Suprapubic skin (tissue), 4 donors: ENCODE measurements at places on chromosomes 2 and 18. TPM values are rescaled to one million over a fixed set of nuclear protein-coding genes. Genes with fewer than 3 reads are reported as not detected.
A peak's percentile ranks its signal among the peaks of the same experiment; 100 is the strongest.

DNA sequence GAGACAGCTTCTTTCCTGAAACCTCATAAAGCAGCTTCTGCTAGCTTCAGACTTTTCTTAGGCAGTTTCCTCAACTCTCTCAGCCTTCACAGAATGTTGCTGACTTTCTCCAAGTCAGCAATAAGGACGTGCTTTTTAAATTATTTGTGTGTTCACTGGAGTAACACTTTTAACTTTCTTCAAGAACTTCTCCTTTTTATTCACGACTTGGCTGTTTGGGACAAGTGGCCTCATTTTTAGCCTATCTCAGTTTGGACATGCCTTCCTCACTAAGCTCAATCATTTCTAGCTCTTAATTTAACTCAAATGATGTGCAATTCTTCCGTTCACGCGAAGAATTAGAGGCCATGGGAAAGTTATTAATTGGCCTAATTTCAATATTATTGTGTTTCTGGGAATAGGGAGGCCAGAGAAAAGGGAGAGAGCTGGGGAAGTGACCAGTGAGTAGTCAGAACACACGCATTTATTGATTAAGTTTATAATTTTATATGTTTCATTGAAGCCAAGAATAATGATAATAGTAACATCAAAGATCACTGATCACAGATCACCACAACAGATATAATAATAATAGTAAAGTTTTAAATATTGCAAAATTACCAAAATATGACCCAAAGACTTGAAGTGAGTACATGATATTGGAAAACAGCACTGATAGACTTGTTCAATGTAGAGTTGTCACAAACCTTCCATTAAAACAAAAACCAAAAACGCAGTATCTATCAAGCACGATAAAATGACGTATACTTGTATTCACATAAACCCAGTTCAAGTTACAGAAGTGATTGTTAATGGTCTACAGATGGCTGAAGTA is 4.8 kb downstream of the REG1A start:
- H3K36me3 ChIP-seq: no peaks in the 10 kb centered on the region
- no peaks in the 10 kb centered on the region for H3K4me1 ChIP-seq
- DNase-seq: no peak
- H3K27me3 ChIP-seq: no peaks in the 10 kb centered on the region
- H3K27ac ChIP-seq: no peak overlapping the region

DNA sequence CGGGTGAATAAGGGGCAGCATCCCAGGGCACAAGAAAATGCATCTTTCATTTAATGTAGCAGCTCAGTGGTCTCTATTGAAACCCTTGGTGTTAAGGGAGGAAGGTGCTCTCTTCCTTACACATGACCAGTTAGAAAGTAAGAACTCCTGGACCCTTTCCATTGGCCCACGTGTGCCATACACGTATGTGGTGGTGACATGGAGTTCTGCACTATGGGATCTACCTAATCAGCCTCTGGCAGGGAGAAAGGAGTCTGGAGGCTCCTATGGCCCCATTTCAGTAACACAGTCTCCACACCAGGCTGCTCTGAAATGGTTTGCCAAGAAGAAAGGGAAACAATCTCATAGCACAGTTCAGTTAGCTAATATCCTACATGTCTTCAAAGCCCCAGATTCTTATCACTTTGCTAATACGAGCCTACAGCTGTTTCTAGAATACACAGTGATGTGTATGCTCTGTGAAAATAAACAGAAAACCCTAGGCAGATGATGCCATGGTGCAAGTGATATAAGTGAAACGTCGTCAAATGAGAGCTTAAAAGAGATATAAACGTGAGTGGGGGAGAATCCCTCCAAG is 7.0 kb downstream of the EFEMP1 start:
- H3K36me3 ChIP-seq: no peaks in the 10 kb centered on the region
- DNase-seq: no peak
- H3K27ac ChIP-seq: no peak overlapping the region
- H3K4me3 ChIP-seq: no peak overlapping the region
- H3K4me1 ChIP-seq: peaks cover 2% of the 10 kb centered on the region

GRCh38 chr2:106130251-106130998 is 63.7 kb downstream of the UXS1 start:
- H3K27ac ChIP-seq: peak overlapping the region; percentile 73
- DNase-seq: no peak
- peak overlapping the region; percentile 27 for H3K4me3 ChIP-seq
- peaks cover 14% of the 10 kb centered on the region for H3K4me1 ChIP-seq
- no peaks in the 10 kb centered on the region for H3K36me3 ChIP-seq
- H3K27me3 ChIP-seq: no peaks in the 10 kb centered on the region

GRCh38 chr18:49023271-49023937 is 72.6 kb upstream of the SMAD7 start:
- no peaks in the 10 kb centered on the region for H3K27me3 ChIP-seq
- no peaks in the 10 kb centered on the region for H3K36me3 ChIP-seq
- DNase-seq: peak; percentile 61

GRCh38 chr2:62208758-62209114 is 12.8 kb downstream of the B3GNT2 start:
- H3K36me3 ChIP-seq: no peaks in the 10 kb centered on the region
- no peak overlapping the region for H3K4me3 ChIP-seq
- H3K4me1 ChIP-seq: peaks cover 22% of the 10 kb centered on the region
- H3K27me3 ChIP-seq: no peaks in the 10 kb centered on the region

DNA sequence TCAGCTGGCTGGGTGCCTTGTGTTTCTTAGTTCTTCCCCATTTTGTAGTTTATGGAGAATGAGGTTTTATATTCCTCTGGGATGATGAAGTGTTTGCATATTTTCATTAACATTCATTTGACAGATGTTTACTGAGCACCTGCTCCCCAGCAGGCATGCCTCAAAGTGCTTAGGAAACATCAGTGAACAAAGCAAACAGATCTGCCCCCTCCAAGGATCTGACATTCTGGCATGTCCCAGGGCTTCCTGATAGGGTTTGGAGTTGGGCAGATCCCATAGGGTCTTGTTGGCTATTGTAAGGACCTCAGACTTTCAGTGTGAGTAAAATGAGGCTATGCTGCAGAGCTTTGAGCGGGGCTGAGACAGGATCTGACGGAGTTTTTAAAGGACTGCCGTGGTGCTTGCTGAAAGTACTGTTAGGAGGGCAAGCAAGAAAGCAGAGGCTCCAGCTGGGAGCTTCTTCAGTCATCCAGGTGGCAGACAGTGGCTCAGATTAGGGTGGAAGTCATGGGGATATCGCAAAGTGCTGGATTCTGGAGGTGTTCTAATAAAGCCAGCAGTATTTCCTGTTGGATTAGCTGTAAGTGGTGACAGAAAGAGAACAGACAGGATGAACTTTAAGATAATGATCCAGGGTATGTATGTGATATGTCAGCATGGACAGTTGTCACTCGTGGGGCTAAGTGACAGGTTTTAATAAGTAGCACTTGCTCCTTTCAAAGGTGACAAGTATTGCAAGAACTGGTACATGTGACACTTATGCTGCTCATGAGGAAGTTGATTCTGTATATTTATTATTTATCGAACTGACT is 11.3 kb upstream of the IAH1 start:
- H3K36me3 ChIP-seq: peaks cover 51% of the 10 kb centered on the region
- H3K4me3 ChIP-seq: no peak overlapping the region
- H3K4me1 ChIP-seq: no peaks in the 10 kb centered on the region
- no peak overlapping the region for H3K27ac ChIP-seq
- no peak for DNase-seq

DNA sequence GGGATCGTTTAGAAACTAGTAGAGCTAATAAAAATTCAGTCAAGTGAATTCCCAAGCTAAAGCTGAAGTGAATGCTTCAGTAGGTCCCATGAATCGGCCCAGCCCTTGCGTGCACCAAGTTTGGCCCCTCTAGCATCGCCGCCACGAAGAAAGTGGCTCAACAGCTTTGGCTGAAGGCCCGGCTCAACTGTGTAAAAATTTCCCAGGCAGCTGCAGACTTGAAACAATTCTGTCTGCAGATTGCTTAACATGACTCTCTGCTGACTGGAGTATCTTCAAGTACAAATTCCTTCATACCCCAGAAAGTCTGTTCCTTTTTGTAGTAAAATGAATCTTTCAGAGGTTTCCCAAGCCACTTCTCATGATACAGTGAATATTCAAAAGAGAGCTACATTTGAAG is 32.7 kb downstream of the ALMS1 start:
- peak; percentile 85 for DNase-seq
- no peak overlapping the region for H3K27ac ChIP-seq
- H3K36me3 ChIP-seq: peaks cover 3% of the 10 kb centered on the region
- peaks cover 8% of the 10 kb centered on the region for H3K4me1 ChIP-seq
- H3K27me3 ChIP-seq: no peaks in the 10 kb centered on the region

- no peak for DNase-seq
- peak overlapping the region; percentile 10 for H3K27ac ChIP-seq
- H3K4me1 ChIP-seq: peaks cover 40% of the 10 kb centered on the region
- no peaks in the 10 kb centered on the region for H3K36me3 ChIP-seq
- H3K4me3 ChIP-seq: no peak overlapping the region
- no peaks in the 10 kb centered on the region for H3K27me3 ChIP-seq
These were observed 2.4 kb upstream of the VPS54 start for GRCh38 chr2:64021578-64021977.

- no peak overlapping the region for H3K4me3 ChIP-seq
- DNase-seq: no peak
- no peaks in the 10 kb centered on the region for H3K4me1 ChIP-seq
- H3K36me3 ChIP-seq: no peaks in the 10 kb centered on the region
These were observed 1225.3 kb downstream of the SUCLG1 start for GRCh38 chr2:83233781-83234180.

DNA sequence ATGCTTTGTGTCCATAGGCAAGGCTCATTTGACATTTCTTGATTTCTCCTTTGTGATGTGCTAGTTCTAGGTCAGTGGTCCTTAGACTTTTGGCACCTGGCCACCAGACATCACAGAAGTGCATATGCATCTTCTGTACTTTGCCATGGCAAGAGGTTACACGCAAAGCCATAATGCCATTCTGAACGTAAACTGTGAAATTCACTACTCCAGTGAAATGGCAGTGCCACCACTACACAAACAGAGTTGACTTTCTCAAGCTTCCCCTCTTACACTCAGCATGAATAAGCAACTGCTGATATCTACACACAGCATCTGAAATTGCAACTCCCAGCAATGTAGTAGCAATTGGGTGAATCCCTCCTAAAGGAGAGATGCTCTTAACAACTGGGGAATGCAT is 729.3 kb downstream of the DPP10 start:
- H3K4me1 ChIP-seq: no peaks in the 10 kb centered on the region
- no peaks in the 10 kb centered on the region for H3K27me3 ChIP-seq
- no peak for DNase-seq
- H3K4me3 ChIP-seq: no peak overlapping the region

- H3K36me3 ChIP-seq: no peaks in the 10 kb centered on the region
- H3K27me3 ChIP-seq: peaks cover 8% of the 10 kb centered on the region
- no peak overlapping the region for H3K4me3 ChIP-seq
- H3K27ac ChIP-seq: no peak overlapping the region
- peaks cover 6% of the 10 kb centered on the region for H3K4me1 ChIP-seq
These were observed 57.9 kb downstream of the LIPG start for GRCh38 chr18:49619801-49620200.

DNA sequence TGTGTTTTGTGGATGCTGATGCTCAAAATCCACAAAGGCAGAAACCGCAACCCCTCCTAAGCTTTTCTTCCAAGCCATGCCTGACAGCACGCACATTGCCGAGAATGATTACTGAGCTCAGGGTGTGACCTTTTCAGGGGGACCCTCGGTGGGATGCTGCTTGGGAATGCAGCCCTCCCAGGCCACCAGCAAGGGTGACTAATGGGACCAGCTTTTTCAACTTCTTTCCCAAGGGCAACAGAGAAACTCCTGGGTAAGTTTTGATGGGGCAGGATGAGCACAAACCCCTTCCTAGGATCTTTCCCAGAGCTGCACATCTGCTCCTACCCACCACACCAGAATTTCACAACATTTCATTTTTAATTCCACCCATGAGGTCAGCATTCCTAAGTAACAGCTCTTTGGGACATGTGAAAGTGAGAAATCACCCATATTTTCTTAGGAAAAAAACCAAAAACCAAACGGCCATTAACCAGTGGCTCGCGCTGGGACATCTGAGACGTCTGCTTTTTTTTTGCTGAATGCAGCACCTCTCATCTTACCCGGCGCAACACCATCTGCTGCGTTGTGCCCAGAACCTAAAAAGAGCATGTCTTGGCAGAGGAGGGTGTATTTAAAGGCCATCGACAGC is 119.0 kb downstream of the ARL4C start:
- H3K27ac ChIP-seq: peak overlapping the region; percentile 83
- H3K4me1 ChIP-seq: peaks cover 40% of the 10 kb centered on the region
- no peaks in the 10 kb centered on the region for H3K36me3 ChIP-seq
- no peak for DNase-seq

DNA sequence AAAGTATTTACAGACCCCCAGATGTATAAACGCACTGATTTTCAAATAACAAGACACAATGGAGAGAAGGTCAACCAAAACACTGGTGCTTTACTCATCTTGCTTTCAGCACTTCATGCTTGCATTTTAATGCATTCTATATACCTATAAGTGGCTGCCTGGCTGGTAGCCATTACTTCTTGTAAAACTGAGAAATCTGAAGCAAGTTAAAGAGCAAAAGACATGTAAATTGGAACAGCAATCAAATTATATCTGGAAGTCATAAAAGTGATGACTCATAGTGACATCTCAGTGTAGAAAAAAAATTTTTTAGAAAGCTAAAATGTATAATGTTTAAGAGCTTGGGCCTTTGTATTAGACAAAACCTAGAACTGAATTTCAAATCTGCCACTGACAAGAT is 106.2 kb downstream of the CCDC141 start:
- H3K36me3 ChIP-seq: no peaks in the 10 kb centered on the region
- no peaks in the 10 kb centered on the region for H3K4me1 ChIP-seq
- no peak overlapping the region for H3K4me3 ChIP-seq
- no peaks in the 10 kb centered on the region for H3K27me3 ChIP-seq

DNA sequence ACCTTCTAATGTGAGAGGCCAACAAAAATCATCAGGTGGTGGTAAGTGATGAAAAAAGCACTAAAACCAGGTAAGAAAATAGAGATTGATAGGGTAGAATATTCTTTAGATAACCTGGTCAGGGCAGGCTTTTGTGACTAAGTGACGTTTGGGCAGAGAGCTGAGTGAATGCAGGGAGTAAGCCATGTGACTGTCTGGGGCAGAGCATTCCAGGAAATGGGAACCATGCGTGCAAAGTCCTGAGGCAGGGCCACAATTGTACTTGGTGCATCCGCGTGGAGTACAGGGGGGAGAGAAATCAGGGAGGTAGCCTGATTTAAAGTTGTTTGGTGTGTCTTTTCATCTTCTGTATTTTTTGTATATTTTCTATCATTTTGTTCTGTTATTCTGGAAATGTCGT is 102.5 kb downstream of the LYPD6B start:
- no peaks in the 10 kb centered on the region for H3K36me3 ChIP-seq
- H3K27ac ChIP-seq: no peak overlapping the region
- no peak for DNase-seq
- no peaks in the 10 kb centered on the region for H3K4me1 ChIP-seq

- no peak for DNase-seq
- H3K27ac ChIP-seq: no peak overlapping the region
- H3K4me3 ChIP-seq: no peak overlapping the region
- no peaks in the 10 kb centered on the region for H3K27me3 ChIP-seq
- no peaks in the 10 kb centered on the region for H3K4me1 ChIP-seq
These were observed 9.5 kb upstream of the TANK start for GRCh38 chr2:161150704-161151103.

GRCh38 chr2:34003795-34004194 is 404.7 kb upstream of the FAM98A start:
- no peaks in the 10 kb centered on the region for H3K4me1 ChIP-seq
- no peak overlapping the region for H3K4me3 ChIP-seq
- H3K36me3 ChIP-seq: no peaks in the 10 kb centered on the region
- no peaks in the 10 kb centered on the region for H3K27me3 ChIP-seq
- H3K27ac ChIP-seq: no peak overlapping the region

CNDP1 gene
- total RNA-seq: 1.1 TPM

RPIA gene
- total RNA-seq: 9.8 TPM

IL36A gene
- total RNA-seq: not detected

AGXT gene
- total RNA-seq: not detected

GPR55 gene
- total RNA-seq: 0.72 TPM

NGEF gene
- 18.0 TPM for total RNA-seq

PREPL gene
- total RNA-seq: 38.1 TPM

ABCG5 gene
- total RNA-seq: not detected

SERPINB4 gene
- 0.44 TPM for total RNA-seq

DUSP19 gene
- total RNA-seq: 1.4 TPM

SETBP1 gene
- total RNA-seq: 25.6 TPM

CTNNA2 gene
- total RNA-seq: 0.21 TPM
